ENCODE measurements at places on chromosomes 11 and 22.

DNA sequence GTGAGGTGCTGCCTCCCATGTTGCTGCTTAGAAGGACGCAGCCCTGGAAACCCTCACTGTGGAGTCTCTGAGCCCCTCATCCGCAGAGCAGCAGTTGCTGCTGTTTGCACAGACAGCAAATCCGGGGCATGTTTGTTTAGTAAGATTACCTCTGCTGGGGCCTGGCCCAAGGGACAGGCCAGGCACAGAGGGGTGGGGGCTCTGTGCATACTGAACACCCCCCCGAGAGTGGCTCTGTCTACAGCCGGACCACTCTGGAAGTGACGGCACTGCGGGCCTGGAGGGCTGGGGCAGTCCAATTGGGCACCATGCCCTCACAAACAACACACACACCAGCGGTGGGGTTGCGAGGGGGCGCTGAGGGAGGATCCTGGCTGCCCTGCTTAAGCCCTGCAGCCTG is 22.9 kb upstream of the CCDC188 start:
- DNase-seq, result no peak

DNA sequence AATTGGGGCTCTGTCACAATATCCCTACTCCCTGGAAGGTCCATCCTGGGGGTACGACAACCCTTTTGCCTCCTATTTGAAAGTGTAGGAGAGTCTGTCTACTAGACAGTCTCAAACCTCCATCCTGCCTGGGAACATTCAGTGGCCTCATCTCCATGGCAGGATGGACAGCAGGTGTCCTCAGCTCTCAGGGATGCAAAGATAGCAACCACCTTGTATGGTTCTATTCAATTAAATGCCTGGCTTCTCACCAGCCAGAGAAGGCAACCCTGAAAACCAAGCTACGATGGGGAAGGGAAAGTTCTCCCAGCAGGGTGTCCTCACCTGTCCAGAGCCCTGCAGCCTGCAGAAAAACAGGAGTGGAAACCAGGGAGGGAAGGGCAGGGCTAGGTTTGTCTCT is 164.9 kb downstream of the MIAT start:
- DNase-seq, result no peak

GRCh38 chr11:105265845-105266244 is 126.3 kb upstream of the CARD18 start:
- DNase-seq, result no peak

GRCh38 chr11:76156971-76157427 is 49.3 kb downstream of the WNT11 start:
- DNase-seq, result peak; percentile 77

DNA sequence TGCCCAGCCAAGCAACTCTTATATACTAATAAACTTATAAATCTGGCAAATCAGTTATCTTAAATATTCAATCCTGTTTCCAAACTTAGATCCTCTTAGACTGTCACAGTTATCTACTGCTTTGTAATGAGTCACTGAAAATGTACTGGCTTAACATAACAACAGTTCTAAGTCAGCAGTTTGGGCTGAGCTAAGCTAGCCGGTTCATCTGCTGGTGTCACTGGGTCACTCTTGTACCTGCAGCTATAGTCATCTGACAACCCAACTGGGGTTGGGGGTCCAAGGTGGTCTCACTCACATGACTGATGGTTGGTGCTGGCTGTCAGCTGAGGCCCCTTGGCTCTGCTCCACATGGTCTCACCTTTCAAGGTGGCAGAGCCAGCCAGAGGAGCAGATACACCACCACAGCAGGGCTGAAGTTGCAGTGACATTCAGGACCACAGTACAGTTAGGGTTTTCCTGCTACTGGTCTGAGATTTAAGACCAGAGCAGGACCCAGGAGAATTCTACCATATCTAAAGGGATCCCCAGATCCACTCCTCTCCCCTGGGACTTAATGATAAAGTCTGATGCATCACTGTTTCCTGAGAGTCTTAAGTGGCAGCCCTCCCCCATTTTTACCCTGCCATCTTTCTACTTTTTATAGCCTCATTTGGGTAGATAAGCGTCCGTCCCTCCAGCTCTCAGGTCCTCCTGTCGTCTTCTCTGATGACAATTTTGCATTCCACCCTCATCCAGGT is 7.9 kb upstream of the MACROD1 start:
- DNase-seq, result no peak

- DNase-seq, result no peak
Observed at GRCh38 chr22:25334162-25334490, 114.7 kb downstream of the CRYBB2 start.

DNA sequence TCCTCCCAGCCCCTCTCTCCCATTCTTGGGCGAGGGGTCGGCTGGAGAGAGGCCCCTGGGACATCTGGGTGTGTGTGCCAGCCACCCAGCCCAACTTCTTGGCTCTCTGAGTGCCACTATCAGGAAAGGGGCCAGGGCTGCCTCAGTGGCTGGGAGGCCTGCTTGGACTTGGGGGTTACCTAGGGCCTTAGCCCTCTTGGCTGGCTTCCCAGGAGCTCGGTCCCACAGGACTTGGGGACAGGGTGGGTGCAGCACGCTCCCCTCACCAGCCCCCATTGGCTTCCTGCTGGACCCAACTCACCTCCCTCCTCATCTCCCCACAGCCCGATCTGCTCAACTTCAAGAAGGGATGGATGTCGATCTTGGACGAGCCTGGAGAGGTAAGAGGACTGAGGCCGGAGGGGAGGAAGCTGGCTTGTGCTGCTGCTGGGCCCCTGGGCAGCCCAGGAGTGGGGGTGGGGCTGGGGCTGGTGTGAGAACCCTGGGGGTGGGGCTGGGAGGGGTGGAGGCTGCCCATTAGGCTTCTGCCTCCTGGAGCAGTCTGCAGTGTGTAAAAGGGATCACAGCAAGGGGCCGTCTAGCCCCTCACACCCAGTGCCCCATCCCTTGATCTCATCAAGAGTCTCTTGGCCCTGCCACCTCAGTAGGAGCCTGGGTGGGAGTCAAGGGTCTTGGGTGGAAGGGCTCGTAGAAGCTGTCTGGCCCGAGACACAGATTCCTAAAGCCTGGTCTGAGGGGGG is 54.8 kb downstream of the TRIOBP start:
- no peak for DNase-seq

Data from chondrocyte (in vitro differentiated cells).